ENCODE measurements at places on chromosomes 5 and 9. TPM values are rescaled to one million over a fixed set of nuclear protein-coding genes. Genes with fewer than 3 reads are reported as not detected.

Gene F12
- 1.4 TPM for total RNA-seq

Gene FGD3
- total RNA-seq = 10.8 TPM

Gene FOXD4
- 0.34 TPM for total RNA-seq

Gene AJM1
- total RNA-seq = 1.6 TPM

Gene GRIA1
- total RNA-seq = 12.5 TPM

Gene ENTPD8
- 0.14 TPM for total RNA-seq

Gene IGIP
- total RNA-seq = 9.6 TPM

Gene SUSD3
- total RNA-seq = 3.8 TPM

Gene C1QTNF2
- 3.0 TPM for total RNA-seq

Gene BHMT
- total RNA-seq = 0.46 TPM

DNA sequence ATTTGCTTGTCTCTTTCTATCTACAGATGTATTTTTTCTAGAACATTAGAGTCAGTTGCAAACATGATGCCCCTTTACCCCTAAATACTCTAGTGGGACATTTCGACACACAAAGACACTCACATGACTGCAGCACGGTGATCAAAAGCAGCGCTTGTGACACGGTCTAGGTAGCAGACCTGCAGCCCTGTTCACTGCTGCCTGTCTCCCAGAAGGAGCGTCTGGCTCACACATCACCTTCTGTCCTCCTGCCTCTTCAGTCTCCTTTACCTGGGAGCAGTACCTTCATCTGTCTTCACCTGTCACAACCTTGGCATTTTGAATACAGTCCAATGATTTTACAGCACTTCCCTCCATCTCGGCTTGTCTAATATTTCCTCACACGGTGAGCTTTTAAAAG lies 51.9 kb upstream of the SH3PXD2B start:
- peak; percentile 12 for DNase-seq

DNA sequence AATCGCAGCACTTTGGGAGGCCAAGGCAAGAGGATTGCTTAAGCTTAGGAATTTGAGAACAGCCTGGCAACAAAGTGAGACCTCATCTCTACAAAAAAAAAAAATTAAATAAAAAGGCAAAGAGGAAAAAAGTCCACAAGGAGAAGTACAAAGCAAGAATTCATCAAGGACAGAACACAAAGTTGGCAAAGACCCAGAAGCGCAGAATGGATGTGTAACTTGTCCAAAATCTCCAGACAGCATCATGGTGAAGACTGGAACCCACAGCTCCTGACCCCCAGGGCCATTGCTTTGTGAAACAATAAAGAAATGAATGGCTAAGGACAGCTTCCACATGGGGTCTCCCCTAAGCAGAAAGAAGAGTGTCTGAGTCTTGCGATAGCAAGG lies 7.8 kb downstream of the HSD17B3 start:
- peak; percentile 9 for DNase-seq

DNA sequence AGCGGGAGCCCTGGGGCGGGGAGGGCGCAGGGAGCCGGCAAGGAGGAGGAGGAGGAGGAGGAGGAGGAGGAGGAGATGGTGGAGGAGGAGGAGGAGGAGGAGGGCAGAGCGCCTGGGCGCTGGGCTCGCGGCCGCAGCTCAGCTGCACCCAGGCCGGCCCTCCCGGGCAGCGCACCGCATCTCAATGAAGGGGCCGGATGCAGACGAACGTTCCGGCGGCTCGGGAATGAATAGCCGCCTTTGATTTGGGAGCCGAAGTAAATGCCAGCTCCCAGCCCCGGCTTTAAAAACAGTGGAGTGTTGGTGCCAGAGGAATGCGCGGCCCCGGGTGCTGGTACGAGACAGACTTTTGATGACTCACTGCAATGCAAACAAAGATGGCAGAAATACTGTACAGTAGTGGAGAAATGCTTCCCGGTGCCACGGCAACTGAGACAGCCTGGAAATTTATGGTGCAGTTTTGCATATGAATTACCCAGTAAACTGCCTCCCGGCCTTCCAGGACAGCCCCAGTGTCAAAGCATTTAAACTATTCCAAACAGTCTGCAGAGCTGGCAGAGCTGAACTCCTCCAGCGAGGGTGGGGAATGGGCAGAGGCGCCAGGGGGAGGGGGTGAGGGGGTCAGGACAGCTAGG lies 43.1 kb downstream of the NACC2 start:
- DNase-seq = peak; percentile 89

GRCh38 chr5:75584641-75585040 lies 26.6 kb upstream of the ANKDD1B start:
- no peak for DNase-seq

DNA sequence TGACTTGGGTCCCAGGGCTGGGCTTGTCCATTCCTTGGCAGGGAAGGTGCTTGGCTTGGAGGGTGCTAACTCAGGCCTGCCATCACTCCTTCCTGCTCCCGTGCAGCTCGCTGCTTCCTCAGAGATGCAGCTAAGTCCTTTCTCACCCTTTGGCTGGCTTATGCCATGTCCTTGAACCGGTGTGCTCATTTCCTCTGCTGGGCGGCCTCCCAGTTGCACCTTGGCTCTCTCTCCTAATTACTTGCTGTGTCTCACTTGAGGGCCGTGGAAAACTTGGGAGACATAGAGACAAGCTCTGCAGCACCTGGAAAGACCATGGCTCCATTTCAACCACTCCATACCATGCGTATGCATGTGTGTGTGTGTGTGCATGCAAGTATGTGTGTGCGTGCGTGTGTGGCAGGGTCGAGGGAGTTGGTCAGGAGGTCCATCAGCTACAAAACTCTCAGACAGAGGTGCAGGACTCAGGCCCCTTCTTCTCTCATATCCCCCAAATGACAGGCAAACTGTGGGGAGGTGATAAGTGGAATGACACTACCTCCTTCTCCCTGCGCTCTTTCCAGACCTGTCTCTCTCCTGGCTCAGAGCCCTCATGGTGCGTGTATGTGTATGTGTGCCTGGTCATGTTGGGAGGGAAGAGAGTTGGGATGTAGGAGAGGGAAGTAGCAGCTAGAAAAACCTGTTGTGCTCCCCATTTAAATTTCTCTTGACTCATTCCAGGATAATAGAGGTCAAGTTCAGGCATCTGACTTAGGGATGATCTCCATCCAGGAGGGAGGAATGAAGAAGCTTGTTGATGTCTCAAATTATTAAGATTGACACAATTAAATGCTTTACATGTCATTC lies 17.6 kb upstream of the MTMR12 start:
- no peak for DNase-seq

- DNase-seq = no peak
These were observed 95.8 kb upstream of the ANKRD55 start for GRCh38 chr5:56328753-56329560.
